ENCODE measurements at places on chromosomes 16 and 17. TPM values are rescaled to one million over a fixed set of nuclear protein-coding genes. Genes with fewer than 3 reads are reported as not detected.

The ZDHHC1 gene
- total RNA-seq, result 3.5 TPM

- DNase-seq, result no peak
Measured at GRCh38 chr17:17982801-17983200, 10.1 kb downstream of the DRC3 start.

DNA sequence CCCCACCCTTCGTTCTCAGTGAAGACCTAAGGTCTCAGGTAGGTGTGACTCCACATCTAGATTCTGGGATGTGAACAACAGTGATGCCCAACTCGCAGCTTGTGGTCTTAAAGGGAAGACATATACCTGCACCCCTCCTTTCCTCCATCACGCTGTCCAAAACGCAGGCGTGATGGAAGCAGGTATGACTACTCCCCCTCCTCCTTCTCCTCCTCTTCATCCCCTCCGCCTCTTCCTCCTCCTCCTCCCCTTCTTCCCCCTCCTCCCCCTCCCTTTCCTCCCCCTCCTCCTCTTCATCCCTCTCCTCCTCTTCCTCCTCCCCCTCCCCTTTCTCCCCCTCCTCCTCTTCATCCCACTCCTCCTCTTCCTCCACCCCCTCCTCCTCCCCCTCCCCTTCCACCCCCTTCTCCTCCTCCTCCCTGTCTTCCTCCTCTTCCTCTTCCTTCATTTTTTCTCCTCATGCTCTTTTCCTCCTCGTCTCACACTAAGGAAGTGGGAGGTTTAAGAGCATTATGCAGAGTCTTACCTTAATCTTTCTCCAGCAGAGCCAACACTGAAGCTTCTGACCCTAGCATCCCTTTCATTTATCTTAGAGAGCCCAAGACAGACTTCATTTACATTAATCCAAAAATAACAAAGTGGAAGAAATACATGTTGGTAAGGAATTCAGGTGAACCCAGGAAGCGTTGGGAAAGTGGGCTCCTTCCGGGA lies 352.5 kb downstream of the FOXL1 start:
- no peak for DNase-seq

The CRYM gene
- 78.2 TPM for total RNA-seq

- DNase-seq, result peak; percentile 40
Measured at GRCh38 chr17:63445571-63445953, 544 bp downstream of the CYB561 start.

DNA sequence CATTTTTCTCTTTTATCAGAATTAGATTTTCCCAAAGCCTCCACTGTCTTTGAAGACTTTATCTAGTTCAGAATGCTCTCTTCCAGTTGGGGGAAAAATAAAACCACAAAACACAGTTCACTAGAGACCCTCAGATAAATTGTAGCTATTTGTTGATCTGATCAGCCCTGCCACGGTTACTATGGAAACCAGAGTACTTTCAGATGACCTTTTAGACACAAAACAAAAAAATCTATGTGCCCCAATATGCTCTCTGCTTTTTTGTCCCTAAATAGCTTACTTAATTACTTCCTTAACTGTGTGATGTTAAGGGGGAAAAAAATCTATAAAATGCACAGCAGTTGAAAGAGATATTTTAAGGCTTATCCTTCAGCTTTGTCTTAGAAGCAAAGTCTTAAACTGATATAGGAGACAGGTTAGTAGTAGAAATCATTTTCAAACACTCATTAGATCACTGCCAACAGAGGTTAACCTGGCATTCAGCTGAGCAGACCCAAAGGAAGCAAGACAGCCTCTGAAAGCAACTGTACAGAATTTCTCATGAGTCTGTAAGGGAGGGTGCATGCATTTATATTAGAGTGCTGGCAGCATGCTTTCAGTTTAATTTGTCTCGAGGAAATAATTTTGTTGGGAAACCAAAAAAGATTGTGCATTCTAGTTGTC lies 129.9 kb upstream of the CACNG5 start:
- DNase-seq, result no peak

The CHST4 gene
- total RNA-seq, result not detected

DNA sequence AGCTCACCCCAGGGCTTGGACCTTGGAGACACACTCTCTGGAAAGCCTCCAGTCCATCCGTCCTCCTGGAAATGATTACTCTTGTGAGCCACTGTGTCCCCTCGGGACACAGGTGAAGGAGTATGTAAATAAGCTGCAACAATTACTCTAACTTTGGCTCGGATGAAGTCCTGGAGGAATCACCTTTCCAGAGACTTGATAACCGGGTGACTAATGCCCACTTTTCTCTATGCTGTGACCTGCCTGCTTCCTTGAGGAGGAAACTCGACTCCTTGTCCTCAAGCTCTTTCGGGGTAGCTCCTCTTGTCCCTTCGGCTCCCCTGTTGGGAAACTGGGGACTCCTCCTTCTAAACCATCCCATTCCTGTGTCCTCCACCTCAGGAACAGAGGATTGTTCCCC lies at the start of gene OR1A1:
Gene OR1A1 (plus strand): TSS at position 301 of the 400 bp plus-strand sequence. CDS start 7,954 bp downstream, outside the sequence.
- DNase-seq, result no peak

Data from left ventricle myocardium superior (tissue), 1 donor.